Hepatocyte (in vitro differentiated cells): ENCODE measurements at places on chromosomes 2 and 18. TPM values are rescaled to one million over a fixed set of nuclear protein-coding genes. Genes with fewer than 3 reads are reported as not detected.
A peak's percentile ranks its signal among the peaks of the same experiment; 100 is the strongest.

DNA sequence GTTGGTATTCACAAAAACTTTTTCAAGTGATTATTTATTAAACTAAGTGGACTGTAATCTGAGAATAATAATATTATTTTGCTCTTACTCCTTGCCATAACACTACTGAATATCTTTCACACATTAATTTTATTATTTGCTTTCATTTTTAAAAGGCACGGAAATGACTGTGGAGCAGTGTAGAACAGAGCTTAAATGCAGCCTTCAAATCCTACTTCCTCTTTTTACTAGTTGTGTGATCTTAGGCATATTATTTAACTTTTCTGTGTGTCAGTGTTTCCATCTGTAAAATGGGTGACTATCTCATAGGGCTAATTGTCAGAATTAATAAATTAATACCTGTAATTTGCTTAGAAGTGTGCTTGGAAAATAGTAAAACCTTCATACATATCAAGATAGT is 55.5 kb upstream of the SLC8A1 start:
- H3K27ac ChIP-seq, result no peak overlapping the region
- H3K4me1 ChIP-seq, result no peaks in the 10 kb centered on the region
- no peaks in the 10 kb centered on the region for H3K36me3 ChIP-seq
- no peak overlapping the region for H3K4me3 ChIP-seq
- DNase-seq, result no peak
- H3K27me3 ChIP-seq, result no peaks in the 10 kb centered on the region

- H3K27me3 ChIP-seq, result no peaks in the 10 kb centered on the region
- no peak for DNase-seq
- no peak overlapping the region for H3K27ac ChIP-seq
- H3K4me1 ChIP-seq, result peaks cover 16% of the 10 kb centered on the region
Measured at GRCh38 chr2:53782676-53783075, 4.1 kb downstream of the ASB3 start.

- H3K4me1 ChIP-seq, result no peaks in the 10 kb centered on the region
- no peak overlapping the region for H3K27ac ChIP-seq
- H3K4me3 ChIP-seq, result no peak overlapping the region
- no peak for DNase-seq
- H3K36me3 ChIP-seq, result no peaks in the 10 kb centered on the region
Measured at GRCh38 chr18:6444466-6445228, 29.9 kb upstream of the L3MBTL4 start.

GRCh38 chr2:63488118-63488713 is 100.1 kb downstream of the WDPCP start:
- H3K27me3 ChIP-seq, result no peaks in the 10 kb centered on the region
- H3K4me1 ChIP-seq, result no peaks in the 10 kb centered on the region
- H3K4me3 ChIP-seq, result no peak overlapping the region
- H3K27ac ChIP-seq, result no peak overlapping the region

GRCh38 chr2:218805627-218806026 is 23.7 kb downstream of the CYP27A1 start:
- H3K4me1 ChIP-seq, result peaks cover 26% of the 10 kb centered on the region
- DNase-seq, result peak; percentile 46
- no peaks in the 10 kb centered on the region for H3K36me3 ChIP-seq
- peak overlapping the region; percentile 86 for H3K27ac ChIP-seq
- no peaks in the 10 kb centered on the region for H3K27me3 ChIP-seq

Gene LIMS3
- 4.0 and 5.5 TPM in 2 replicates for polyA plus RNA-seq

DNA sequence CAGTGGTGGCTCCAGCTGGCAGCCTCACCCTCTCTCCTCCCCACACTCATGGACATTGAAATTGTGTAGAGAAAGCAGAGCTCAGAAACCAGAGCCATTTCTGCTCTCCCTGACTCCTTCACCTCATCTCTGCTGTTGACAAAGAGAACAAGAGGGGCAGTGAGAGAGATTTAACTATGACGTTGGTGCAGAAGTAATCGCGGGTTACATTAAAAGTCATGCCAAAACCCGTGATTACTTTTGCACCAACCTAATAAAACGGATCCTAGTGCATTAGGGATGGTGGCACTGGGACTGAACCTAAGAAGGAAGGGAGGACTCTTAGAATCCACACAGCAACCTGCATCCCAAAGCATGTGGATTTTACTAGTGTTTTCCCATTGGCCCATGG is 113.3 kb upstream of the CDC42EP3 start:
- H3K27me3 ChIP-seq, result no peaks in the 10 kb centered on the region
- H3K4me3 ChIP-seq, result no peak overlapping the region
- H3K27ac ChIP-seq, result no peak overlapping the region
- DNase-seq, result no peak
- H3K36me3 ChIP-seq, result no peaks in the 10 kb centered on the region

- H3K27ac ChIP-seq, result no peak overlapping the region
- no peaks in the 10 kb centered on the region for H3K27me3 ChIP-seq
- no peaks in the 10 kb centered on the region for H3K36me3 ChIP-seq
- no peak for DNase-seq
- H3K4me1 ChIP-seq, result no peaks in the 10 kb centered on the region
Measured at GRCh38 chr2:28427741-28428415, 35.2 kb downstream of the FOSL2 start.

- H3K4me3 ChIP-seq, result no peak overlapping the region
- no peaks in the 10 kb centered on the region for H3K27me3 ChIP-seq
- H3K36me3 ChIP-seq, result no peaks in the 10 kb centered on the region
- no peak for DNase-seq
Measured at GRCh38 chr2:228767196-228767595, 503.9 kb downstream of the PID1 start.

Gene ZNF892
- polyA plus RNA-seq, result 0.13 and 0.66 TPM in 2 replicates

GRCh38 chr2:204453730-204454167 is 91.5 kb upstream of the PARD3B start:
- peaks cover 19% of the 10 kb centered on the region for H3K4me1 ChIP-seq
- H3K36me3 ChIP-seq, result no peaks in the 10 kb centered on the region
- H3K4me3 ChIP-seq, result no peak overlapping the region

Gene GKN1
- 0.25 and 0.79 TPM in 2 replicates for polyA plus RNA-seq

Gene KIF5C
- polyA plus RNA-seq, result 2.1 and 3.2 TPM in 2 replicates

Gene C18orf54
- polyA plus RNA-seq, result 1.1 and 1.3 TPM in 2 replicates

Gene TM4SF20
- 9.3 and 14.2 TPM in 2 replicates for polyA plus RNA-seq

GRCh38 chr18:46067438-46068007 is 4.5 kb downstream of the PSTPIP2 start:
- H3K36me3 ChIP-seq, result no peaks in the 10 kb centered on the region
- DNase-seq, result no peak
- no peak overlapping the region for H3K4me3 ChIP-seq
- no peak overlapping the region for H3K27ac ChIP-seq
- H3K4me1 ChIP-seq, result peaks cover 6% of the 10 kb centered on the region
- no peaks in the 10 kb centered on the region for H3K27me3 ChIP-seq

Gene FAM98A
- polyA plus RNA-seq, result 37.3 and 50.4 TPM in 2 replicates

DNA sequence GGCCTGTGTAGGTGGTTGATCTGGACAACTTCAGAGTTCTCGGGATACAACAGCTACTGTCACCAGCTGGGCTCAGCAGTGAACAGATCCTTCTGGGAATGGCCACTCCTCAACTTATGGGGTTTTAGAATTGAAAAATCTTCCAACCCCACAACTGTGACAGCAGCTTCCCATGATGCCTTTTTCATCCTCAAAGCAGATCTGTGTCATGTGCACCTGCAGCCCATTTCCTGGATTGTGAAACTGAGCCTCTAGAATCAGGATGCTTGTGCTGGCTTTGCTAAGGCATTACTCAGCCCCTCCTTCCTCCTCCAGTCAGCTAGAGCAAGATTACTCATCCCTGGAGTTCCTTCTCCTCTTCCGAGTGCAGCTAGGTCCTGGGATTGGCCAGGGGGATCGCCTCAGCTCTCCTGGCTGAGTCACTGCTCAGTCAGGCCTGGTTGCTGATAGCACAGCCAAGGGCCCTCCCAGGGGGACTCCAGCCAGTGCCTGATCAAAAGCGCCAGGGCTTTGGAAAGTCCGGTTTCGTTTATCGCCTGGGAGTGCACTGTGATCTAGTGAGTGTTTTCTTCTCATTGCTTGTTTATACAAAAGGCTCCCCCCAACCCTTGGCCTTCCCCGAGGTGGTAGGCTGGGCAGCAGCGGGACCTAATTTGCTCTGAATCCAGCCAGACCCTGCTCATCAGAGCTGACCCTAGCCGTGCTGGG is 2.4 kb upstream of the LPIN1 start:
- H3K4me1 ChIP-seq, result peaks cover 44% of the 10 kb centered on the region
- H3K27ac ChIP-seq, result peak overlapping the region; percentile 88
